ENCODE measurements at places on chromosomes 11 and 22.

DNA sequence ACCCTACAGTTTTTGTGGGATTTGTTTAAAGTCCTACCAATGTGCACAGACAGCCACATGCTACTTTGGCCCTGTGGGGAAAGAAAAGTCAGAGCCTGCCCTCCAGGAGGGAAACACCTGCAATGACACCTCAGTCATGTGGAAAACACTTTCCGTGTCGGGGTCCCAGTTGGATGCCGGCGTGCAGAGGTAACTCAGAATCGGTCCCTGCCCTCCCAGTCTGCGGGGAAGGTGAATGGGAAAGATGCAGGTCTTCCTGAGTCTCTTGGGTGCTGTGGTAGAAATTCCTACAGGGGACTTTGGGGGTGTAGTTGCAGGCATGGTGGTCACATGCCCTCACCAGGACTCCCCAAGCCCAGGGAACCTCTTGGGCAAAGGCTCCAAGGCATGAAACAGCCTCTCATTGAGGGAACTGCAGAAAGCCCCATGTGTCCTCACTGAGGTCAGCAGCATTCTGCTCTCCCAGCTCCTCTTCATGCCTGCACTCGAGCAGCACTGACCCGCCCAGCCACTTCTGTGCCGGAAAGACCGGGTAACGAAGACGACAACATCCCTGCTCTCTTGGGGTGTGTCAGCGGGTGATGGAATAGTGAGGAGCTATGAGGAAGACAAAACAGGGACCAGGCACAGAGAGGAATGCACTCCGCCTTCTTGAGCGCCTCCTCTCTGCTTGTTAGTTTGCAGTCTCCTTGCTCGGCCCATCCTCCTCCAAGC is 4.7 kb downstream of the RIBC2 start:
- DNase-seq: no peak

- no peak for DNase-seq
These were observed 843 bp downstream of the OR51T1 start for GRCh38 chr11:4882543-4882942.

DNA sequence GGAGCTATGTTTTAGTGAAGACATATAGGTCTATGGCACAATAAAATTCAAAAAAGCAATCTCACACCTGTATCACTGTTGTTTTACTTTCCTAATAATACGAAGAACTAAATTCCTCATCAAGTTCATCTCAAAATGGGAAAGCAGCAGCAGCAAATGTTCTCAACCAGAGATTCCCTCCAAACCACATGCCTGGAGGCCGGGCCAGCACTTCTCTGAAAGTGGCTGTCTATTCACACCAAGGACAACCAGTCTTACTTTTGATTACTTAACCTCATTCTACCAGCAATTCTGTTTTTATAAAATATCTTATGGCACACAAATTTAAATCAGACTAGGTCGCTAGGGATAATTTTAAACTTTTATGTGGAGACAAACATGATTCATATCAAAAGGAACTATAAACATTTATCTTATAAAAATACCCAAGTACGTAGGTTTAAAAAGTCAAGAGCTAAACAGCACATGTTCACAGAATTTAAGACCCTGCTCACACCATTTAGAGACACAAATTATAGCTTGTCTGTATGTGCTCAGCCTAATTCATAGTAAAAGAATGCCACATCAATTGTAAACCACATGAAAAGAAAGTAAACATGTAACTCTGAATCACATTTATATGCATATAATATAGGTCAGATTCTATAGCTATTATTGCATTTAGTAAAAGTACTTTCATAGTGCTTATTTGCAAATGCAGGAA is 46.1 kb downstream of the RRAS2 start:
- DNase-seq: no peak

- no peak for DNase-seq
These were observed 13.6 kb downstream of the POLR2F start for GRCh38 chr22:37967147-37967546.

GRCh38 chr11:35009944-35010342 is 93.5 kb downstream of the PDHX start:
- no peak for DNase-seq

DNA sequence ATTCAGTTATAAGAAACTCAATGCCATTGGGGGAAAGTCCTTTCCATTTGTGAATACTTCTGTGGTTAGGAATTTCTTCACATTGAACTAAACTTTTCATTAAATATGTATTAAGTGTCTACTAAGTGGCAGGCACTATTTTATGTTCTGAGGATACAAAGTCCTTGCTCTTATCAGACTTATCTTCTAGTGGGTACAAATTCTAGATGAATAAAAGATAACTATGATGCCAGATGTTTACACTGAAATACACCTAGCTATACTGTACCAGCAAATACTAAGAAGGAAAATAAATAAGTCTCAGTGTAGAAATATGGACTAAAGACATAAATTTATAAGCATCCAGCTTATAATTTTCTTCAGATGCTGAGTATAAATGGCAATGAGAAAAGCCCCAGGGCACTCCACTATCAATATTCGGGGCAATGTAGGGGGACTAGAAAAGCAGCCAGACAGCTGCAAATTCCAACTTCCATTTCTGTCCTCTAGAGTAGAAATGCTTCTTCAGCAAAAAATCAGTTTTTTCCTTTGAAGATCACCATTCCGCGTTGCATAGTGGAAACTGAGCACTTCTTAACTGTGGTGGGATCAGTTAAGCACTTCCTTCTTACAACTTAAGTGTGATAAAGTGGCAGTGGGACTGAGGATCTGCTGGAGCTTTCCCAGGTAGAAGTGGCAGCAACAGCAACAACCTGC is 11.8 kb upstream of the BIRC3 start:
- DNase-seq: no peak

DNA sequence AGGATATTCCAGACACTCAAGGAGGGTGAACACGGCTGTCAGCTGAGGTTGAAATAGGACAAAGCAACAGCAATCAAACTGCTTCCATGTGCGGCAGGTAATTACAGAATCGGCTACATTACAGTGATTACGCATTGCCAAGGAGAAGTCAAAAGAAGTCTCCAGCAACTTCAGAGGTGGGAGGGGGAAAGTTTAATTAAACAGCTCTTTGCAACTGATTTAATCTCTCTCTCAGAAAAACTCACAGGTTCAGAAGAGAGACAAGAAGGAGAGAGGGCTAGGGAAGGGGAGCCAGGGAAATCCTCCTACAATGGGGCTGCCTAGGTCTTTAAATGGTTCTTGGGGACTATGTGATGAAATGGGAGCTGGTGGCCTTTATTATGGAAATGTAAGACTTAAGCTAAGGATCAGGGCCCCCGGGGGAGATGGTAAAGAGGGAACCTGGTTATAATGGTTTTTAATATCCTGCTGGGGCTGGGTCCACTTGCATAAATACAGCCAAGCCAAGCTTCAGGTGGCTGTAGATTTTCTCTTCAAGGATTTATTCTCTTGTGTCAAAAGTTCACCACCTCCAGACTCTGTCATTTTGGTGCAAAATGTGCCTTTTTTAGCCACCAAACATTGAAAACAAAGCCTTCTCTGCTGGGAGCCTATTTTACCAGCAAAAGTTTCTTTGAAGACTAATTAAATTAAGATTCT is 354.7 kb upstream of the NARS2 start:
- DNase-seq: no peak

DNA sequence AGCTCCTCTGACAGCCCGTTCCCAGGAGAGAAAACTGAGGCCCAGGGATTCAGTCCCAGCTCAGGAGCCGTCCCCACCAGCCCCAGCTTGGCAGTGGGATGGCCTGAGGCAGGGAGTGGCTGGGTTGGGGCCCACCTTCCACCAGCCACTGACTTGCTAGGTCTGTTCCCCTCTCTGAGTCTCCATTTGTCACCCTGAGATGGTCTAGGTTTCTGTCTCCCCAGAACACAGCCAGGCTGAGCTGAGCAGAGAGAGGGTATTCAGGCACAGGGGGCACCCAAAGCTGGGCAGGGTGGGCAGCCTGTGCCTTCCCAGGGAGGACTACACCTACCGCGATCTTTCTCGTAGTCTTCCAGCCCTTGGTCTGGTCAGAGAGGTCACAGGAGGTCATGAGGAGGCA is 95.7 kb downstream of the PDE2A start:
- DNase-seq: peak; percentile 19

- no peak for DNase-seq
These were observed 331.6 kb upstream of the ANO5 start for GRCh38 chr11:21861314-21861713.
